ENCODE measurements at places on chromosomes 16 and 17. TPM values are rescaled to one million over a fixed set of nuclear protein-coding genes. Genes with fewer than 3 reads are reported as not detected.

DNA sequence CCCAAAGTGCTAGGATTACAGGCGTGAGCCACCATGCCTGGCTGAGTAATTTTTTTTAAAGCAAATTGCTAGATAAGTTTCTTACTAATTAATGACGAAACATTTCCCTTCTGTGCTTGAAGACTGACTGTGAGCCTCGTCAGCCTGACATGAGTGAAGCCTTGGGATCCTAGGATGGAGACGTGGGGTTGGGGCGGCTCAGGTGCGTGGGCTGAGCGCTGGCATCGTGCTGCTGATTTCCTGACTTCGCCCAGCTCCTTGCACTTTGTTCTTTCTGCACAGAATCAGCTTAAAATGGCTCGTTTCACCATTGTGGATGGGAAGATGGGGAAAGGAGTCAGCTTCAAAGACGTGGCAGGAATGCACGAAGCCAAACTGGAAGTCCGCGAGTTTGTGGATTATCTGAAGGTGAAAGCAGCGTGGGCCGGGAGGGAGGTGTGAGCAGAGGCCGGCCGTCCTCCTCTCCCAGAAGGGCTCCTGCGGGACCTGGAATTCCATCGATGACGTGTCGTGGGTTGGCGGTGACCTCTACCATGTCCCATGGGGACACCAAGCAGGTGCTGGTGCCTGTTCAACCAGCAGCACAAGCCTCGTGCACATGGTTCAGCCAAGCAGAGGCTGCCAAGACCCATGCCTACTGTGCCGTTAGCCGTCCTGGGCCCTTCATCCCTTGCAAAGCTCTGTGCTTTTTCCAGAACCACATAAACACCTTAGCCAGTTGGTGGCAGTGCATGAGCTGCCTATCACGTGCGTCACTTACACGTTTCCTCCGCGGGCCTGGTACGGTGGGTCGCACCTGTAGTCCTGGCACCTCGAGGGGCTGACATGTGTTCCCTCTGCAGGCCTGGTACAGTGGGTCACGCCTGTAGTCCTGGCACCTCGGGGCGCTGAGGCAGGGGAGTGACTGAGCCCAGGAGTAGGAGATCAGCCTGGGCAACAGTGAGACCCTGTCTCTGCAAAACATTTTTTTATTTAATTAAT lies 22.5 kb downstream of the SPG7 start:
- no peak for DNase-seq

- no peak for DNase-seq
Measured at GRCh38 chr16:19607616-19608280, 52.2 kb downstream of the VPS35L start.

The SRCIN1 gene
- total RNA-seq, result 6.2 TPM

The AANAT gene
- total RNA-seq, result not detected

The ZNF597 gene
- total RNA-seq, result 1.8 TPM

The ANKRD40CL gene
- not detected for total RNA-seq

Data from cardiac septum (tissue), 1 donor.